ENCODE measurements at places on chromosomes 7 and 10.

DNA sequence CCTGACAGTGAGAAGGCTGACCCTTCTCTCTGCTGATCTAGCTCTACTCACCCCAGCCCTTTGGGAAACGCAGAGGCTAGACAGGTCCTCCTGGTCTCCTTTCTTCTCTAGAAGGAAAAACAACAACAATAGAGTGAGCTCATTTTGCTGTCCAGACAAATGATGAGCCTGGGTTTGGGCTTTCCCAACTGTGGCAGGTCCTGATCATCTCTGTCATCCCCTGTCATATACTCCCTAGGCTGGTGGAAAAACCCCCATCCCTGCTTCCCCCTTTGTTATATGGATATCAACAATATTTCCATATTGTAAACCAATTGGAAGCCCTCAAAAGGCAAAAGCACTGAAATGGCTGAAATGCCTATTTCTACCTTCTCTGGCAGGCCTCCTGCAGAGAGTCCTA is 9.2 kb upstream of the DDIT4 start:
- DNase-seq = no peak

DNA sequence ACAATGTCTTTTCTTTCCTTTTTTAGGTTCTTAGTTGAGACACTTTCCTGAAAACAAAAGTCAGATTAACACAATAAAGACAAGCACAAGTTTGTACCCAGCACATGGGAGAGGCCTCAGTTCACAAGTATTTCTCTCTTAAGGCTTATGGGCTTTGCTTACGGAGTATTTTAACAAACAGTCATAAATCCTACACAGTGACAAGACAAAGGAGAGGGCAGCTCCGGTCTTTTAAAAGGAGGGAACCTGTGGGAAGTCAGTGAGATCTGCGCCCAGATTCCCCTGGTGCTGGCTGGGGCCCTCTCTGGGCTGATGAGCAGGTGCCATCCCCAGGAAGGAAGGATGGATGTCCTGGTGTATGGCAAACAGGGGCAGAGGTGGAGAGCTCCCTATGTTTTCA is 398.6 kb downstream of the ACTR3B start:
- DNase-seq = no peak

DNA sequence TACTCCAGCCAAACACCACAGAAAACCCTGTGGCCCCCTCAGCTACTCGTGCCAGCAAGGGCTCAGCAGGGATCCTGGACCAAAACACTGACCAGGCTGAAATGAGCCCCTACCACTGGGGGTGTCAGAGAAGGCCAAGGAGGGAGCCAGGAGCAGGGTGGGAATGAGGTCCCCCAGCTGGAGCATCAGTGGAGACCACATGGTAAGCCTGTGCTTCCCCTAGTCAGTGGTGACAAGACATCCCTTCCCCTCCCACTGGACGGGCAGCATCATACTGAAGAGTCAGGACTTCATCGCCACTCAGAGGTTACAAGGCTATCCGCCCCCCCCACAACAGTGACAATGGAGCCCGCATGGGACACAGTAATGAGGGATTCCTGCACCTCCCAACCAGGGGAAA is 99.6 kb downstream of the LHPP start:
- DNase-seq = no peak

- DNase-seq = no peak
Observed at GRCh38 chr7:126569402-126569801, 683.3 kb downstream of the GRM8 start.

DNA sequence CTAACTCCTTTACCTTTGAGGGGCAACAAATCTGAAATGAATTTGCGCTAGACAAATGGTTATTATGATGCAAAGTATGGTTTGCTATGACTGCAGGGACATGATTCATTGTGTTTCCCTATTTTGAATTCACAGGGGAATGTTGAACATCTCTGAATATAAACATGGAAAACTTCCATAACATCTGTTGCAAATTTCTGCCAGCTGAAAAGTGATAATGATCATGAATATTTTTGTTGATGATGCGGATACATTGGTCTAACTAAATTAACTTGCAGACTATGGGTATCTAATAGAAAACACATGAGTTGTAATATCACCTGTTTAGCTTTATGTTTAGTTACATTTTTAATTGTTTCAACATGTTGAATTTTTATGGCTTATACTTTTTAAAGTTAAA is 1325.5 kb downstream of the REEP3 start:
- no peak for DNase-seq

GRCh38 chr10:72661431-72661830 is 30.5 kb upstream of the MCU start:
- no peak for DNase-seq

GRCh38 chr10:86782701-86783418 is 26.4 kb downstream of the BMPR1A start:
- DNase-seq = no peak

GRCh38 chr10:18021725-18022480 is 70.2 kb downstream of the SLC39A12 start:
- DNase-seq = no peak

- no peak for DNase-seq
Observed at GRCh38 chr7:1567049-1567771, 2.6 kb downstream of the PSMG3 start.

DNA sequence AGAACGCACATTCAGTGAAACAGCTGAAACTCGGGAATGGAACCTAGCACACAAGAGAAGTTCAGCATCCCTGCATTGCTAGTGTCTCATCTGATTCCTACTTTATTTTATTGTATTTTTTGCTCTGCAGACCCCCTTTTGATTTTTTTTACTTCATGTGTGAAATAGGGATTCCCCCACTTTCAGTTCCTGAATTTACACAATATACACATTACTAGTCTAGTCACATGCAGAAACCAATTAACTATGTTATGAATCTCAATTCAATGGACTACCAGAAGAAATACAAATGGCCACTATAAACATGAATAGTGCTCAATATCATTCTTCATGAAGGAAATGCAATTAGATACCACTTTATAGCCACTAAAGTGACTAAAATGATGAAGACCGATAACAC is 386.1 kb upstream of the COBL start:
- DNase-seq = no peak

DNA sequence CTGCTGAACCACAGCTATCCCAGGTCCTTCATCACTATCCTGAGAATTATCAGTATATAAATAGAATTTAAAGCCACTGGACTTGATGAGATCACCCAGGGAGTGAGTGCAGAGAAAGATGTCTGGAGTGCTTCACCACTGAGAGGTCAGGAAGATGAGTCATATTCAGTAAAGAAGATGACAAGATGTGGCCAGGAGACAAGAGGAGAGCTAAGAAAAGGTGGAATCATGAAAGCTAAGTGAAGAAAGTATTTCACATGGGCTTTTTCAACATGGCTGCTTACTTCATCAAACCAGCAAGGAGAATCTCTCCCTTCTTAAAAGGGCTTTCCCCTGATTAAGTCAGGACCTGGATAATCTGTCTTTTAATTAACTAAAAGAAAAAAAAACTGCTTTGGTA is 9.1 kb upstream of the PRKAR2B start:
- DNase-seq = no peak

DNA sequence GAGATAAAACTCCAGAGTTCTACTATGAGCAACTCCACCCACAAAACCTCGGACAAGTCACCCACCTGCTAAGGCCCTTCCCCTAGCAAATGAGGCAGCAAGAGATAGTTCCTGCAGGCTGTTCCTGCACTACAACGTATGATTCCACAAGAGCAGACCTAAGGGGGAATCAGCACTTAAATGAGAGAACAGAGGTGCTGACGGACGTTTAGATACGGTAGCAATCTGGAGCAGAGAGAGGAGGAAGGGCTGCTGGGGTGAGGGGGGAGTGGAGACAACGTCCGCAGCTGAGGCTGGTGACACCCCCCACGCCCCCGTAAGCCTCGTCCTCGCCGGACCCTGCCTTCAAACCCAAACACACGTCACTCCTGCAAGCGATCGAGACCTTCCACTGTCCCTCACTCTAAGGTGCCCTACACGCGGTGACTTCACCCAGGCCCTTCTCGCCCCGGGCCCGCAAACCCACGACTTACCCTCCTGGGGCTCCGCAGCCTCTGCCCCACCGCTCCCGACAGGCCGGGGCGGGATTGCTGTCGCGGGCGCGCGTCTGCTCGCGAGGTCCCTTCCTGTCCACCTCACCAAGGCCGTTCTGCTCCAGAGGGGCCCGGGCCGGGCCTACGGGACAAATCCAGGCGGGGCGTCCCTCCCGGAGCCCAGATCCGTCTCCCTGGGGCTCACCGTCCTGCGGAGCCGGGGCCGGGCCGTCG is 635 bp downstream of the ZNF12 start:
- DNase-seq = no peak

DNA sequence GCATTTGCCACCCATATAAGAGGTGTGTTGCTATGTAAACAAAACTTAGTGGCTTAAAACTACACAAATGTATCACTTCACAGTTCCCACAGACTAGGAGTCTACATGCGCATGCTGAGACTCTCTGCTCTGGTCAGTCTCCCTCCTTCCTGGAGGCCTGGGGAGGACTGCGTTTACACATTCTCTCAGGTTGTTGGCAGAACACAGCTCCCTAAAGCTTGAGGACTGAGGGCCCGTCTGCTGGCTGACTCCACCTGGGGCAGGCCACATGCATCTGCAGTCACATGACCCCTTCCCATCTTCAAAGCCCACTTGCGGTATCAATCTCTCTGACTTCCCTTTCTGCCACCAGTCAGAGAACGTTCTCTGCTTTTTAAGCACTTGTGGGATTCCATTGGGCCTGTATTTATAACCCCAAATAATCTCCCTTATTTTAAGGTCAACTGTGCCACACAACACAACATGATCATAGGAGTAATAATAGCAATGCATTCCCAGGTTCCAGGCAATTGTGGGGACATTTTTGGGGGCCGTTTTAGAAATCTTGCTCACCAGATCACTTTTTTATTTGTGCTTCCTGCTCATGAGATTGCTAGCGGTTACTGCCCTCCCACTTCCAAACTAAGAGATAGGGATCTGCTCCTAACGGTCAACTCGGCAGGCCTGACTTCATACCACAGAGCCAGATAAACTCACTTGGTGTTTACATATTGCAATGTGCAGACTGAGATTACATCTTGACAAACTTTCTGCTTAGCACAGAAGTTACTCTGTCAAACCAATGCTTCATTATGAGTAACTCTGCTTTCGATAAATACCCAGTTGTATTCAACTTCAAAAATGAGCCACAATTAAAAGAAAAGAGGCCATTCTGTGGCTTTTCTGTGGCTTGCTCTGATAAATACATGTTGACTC is 96.3 kb downstream of the ALOX5 start:
- DNase-seq = no peak

DNA sequence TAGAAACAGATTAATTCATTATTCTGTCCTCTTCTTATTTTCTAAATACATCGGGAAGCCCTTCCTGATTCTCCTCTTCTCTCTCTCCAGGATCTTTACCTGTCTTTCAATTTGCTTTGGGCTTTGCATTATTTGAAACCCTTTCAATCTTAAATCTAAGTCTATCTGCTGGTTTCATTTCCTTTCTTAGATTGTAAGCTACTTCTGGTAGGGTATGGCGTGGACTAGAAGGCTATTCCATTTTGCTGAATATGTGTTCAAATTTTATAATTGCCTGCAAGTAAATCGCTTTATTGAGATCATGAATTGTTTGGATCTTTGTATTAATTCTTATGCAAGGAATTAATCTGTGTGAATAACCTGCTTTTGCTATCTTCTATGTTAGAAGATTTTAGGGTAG is 11.1 kb downstream of the STAM start:
- no peak for DNase-seq

DNA sequence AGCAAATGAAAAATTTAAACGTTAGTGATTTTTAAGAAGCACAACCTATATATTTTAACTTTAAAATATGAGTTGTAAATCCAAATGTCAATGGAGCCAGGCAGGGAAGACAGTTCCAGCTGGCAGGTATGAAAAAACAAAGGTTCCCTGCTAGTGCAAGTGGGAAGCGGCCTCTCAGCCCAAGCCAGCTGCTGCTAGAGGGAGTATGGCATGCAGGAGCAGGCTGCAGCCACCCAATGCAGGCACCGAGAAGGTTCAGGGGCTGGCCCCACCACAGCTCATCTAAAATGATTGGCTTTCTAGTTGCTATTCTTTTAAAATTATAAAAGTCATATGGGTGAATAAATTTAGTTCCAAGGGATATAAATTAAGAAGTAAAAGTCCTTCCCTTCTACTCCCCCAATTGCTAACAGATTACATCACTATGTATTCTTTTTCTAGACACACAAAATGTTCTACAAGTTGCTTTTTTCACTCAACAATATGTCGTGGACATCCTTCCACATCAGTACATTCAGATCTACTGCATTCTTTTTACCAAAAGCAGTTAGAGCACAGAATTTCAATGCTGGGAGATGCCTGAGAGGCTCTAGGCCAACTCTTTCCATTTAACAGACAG is 69.3 kb downstream of the SGMS1 start:
- DNase-seq = peak; percentile 31

GRCh38 chr10:95742962-95743535 is 12.9 kb upstream of the ENTPD1 start:
- no peak for DNase-seq

GRCh38 chr10:102935505-102935904 is 17.4 kb downstream of the CNNM2 start:
- no peak for DNase-seq

- DNase-seq = peak; percentile 6
Observed at GRCh38 chr10:17113889-17114540, 15.6 kb downstream of the CUBN start.

DNA sequence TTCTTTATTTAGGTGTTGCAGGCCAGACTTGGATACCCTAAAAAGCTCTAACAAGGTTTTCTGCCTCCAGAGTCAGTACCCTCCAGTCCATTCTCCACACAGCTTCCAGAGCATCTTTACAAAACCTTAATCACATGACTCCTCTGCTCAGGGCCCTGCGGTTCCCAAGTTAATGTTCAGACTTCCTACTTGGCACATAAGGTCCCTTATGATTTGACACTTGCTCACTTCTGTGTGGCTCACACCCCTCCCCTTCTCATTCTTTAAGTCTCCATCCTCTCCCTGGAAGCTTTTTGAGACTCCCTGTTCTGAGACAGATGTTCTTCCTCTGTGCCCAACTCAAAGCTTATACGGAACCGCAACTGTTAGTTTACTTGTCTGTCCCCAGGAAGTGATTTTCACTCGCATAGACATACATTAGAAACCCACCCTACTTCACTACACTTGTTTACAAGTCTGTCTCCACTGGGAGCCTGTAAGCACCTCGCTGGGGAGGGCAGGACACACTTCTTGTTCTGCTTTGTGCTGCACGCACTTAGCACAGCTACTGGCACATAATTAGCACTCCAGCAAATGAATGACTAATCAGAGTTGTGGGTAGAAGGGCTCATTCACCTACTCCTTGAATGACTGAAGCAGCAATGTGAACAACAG is 154.3 kb upstream of the LAMB4 start:
- no peak for DNase-seq

DNA sequence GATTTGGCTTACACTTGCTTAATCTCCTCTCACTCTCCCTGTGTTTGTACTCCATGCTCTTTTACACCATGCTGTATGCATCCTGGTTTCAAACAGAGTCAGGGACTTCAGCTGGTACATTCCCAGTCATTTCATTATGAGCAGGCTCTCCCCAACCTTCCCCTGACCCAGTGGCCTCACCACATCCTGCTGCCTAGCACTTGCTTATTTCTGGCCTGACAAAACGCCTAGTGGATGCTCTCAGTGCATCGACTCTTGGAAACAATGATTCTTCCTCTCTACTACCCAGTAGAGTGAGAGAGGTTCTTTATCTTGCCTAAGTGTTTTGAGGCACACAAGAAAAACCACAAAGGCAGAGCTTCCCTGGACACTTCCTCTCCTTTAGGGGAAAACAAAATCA is 63.4 kb downstream of the CAV1 start:
- DNase-seq = no peak

Data from hippocampal formation (tissue), 2 donors.